IMR-90 (cell line): ENCODE measurements at places on chromosomes 1 and 21. TPM values are rescaled to one million over a fixed set of nuclear protein-coding genes. Genes with fewer than 3 reads are reported as not detected.

The RSBN1 gene
- 11.7 and 12.8 TPM in 2 replicates for total RNA-seq

The FMO1 gene
- not detected in 2 replicates for total RNA-seq

The FAM3B gene
- not detected in 2 replicates for total RNA-seq

The LCE1F gene
- total RNA-seq = not detected in 2 replicates

The LIPI gene
- total RNA-seq = not detected in 2 replicates

The VWA5B1 gene
- total RNA-seq = not detected in 2 replicates

The RNPC3 gene
- total RNA-seq = 2.5 and 3.8 TPM in 2 replicates

The ALPL gene
- 0.54 and 0.56 TPM in 2 replicates for total RNA-seq

The LIN28A gene
- not detected in 2 replicates for total RNA-seq

The LCE2B gene
- total RNA-seq = not detected in 2 replicates

The CORT gene
- total RNA-seq = not detected in 2 replicates

The DENND4B gene
- 1.8 and 2.5 TPM in 2 replicates for total RNA-seq

The CFAP74 gene
- total RNA-seq = not detected in 2 replicates

The FCRLB gene
- 0.90 and 1.1 TPM in 2 replicates for total RNA-seq

The NPL gene
- total RNA-seq = 0.36 and 0.83 TPM in 2 replicates

The OR4F29 gene
- not detected in 2 replicates for total RNA-seq

The CFAP45 gene
- 0.56 and 0.72 TPM in 2 replicates for total RNA-seq

The SPRR3 gene
- total RNA-seq = not detected in 2 replicates

The TACSTD2 gene
- not detected in 2 replicates for total RNA-seq

The FOXD3 gene
- not detected in 2 replicates for total RNA-seq

The DNAJC6 gene
- total RNA-seq = 0.18 and 0.28 TPM in 2 replicates

The USF1 gene
- 62.2 and 78.9 TPM in 2 replicates for total RNA-seq

The SH2D1B gene
- 0.18 TPM in 1 of 2 replicates, not detected in the other for total RNA-seq

The LEMD1 gene
- total RNA-seq = not detected in 2 replicates

The TAS1R1 gene
- total RNA-seq = not detected in 2 replicates

The GPR61 gene
- under 0.01 TPM in 1 of 2 replicates, not detected in the other for total RNA-seq

The SERINC2 gene
- 2.0 and 3.1 TPM in 2 replicates for total RNA-seq

The KLHDC7A gene
- not detected in 2 replicates for total RNA-seq

The DDAH1 gene
- 94.5 and 108 TPM in 2 replicates for total RNA-seq

The DPM3 gene
- total RNA-seq = 29.0 and 30.6 TPM in 2 replicates

The FAM163A gene
- total RNA-seq = not detected in 2 replicates

The CD244 gene
- total RNA-seq = not detected in 2 replicates

The TMCO4 gene
- 6.9 and 7.3 TPM in 2 replicates for total RNA-seq

The TRIM58 gene
- 0.54 and 1.1 TPM in 2 replicates for total RNA-seq

The ST6GALNAC3 gene
- 0.56 and 1.3 TPM in 2 replicates for total RNA-seq

The TSPEAR gene
- not detected in 2 replicates for total RNA-seq

The MRPL37 gene
- 111 and 132 TPM in 2 replicates for total RNA-seq

The TNN gene
- total RNA-seq = not detected in 2 replicates

The PPIAL4G gene
- not detected in 2 replicates for total RNA-seq

The UBE2J2 gene
- 20.3 and 20.6 TPM in 2 replicates for total RNA-seq

The NTNG1 gene
- total RNA-seq = 2.3 and 2.8 TPM in 2 replicates

The SLC44A5 gene
- total RNA-seq = under 0.01 TPM in 2 replicates

The C1orf116 gene
- under 0.01 TPM in 1 of 2 replicates, not detected in the other for total RNA-seq

The ZRANB2 gene
- 23.7 and 41.7 TPM in 2 replicates for total RNA-seq

The SYT6 gene
- not detected in 2 replicates for total RNA-seq

The TNFRSF18 gene
- 0.18 TPM in 1 of 2 replicates, not detected in the other for total RNA-seq

The PFKFB2 gene
- 1.3 and 1.7 TPM in 2 replicates for total RNA-seq

The FBXO2 gene
- 0.36 and 0.56 TPM in 2 replicates for total RNA-seq

The LRRC39 gene
- total RNA-seq = 0.36 and 0.56 TPM in 2 replicates

The CFHR2 gene
- not detected in 2 replicates for total RNA-seq

The SPATA17 gene
- total RNA-seq = 0.18 and 0.28 TPM in 2 replicates
